NCI-H1092 treated with DMSO at 0.1 percent for 48 hours (cell line): ENCODE measurements at places on chromosomes 1 and 21.
A peak's percentile ranks its signal among the peaks of the same experiment; 100 is the strongest.

- peak; percentile 82 for DNase-seq
Measured at GRCh38 chr1:115138973-115139372, 49.7 kb upstream of the TSPAN2 start.

DNA sequence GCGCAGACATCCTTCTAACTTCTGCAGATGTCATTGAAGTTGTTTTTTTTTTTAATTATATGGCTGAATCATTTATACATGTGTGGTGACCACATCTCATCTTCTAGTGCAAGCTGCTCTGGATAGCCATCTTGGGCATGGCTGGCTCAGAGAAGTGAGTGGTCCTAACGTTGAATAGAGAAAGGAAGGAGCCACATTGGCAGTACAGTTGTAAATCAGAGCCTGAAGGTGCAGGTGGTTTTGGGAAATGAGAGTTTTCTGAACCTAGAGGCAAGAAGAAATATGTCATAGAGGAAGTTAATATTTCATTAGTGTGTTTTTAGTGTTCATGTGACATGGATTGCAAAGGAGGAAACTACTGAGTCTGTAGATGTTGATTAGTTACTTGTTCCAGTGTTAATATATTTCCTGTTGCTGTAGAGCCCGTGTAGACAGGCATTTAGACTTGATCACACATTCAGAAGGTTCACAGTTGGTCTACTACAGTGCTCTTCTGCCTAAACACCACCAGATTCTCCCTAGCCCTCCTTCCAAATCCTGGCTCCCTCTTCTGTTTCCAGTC, 163.7 kb downstream of the ROR1 start:
- DNase-seq: no peak

DNA sequence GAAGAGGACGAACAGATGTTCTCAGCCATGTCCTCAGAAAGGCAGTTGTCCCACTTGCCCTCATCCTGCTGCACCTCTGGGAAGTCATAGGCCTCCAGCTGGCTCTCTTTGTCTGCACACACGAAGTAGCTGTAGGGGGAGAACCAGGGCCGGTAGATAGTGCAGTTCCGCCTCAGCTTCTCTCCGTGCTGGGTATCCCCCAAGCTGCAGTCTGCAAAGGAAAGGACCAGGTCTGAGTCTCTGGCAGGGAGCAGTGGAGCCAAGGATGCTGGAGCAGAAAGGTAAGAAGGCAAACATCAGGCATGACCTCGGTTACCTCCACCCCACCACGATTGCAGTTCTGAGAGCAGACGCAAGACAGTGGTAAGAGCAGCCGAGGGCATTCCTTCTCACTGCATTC, 2.2 kb downstream of the SPATA46 start:
- DNase-seq: no peak

GRCh38 chr1:185453496-185454192, 136.6 kb upstream of the IVNS1ABP start:
- no peak for DNase-seq

GRCh38 chr1:57615956-57616355, 192.1 kb upstream of the DAB1 start:
- DNase-seq: no peak

DNA sequence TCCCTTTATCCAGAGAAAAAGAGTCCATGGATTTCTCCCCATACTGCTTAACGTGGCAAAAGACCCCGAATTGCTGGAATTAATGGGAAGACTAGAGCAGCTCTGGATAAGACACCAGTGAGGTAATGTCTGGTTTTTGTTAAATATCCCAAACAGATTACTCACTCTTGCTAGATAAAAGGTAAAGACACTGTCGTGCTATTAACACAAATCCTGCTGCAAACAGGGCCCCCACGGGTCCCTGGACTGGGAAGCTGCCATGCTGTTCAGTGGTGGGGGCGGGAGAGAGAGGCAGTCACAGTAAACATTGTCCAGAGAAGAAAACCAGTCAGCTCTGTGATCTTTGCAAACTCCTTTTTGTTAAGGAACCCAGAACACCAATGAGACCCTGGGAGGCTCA, 15.2 kb upstream of the SRP9 start:
- no peak for DNase-seq

DNA sequence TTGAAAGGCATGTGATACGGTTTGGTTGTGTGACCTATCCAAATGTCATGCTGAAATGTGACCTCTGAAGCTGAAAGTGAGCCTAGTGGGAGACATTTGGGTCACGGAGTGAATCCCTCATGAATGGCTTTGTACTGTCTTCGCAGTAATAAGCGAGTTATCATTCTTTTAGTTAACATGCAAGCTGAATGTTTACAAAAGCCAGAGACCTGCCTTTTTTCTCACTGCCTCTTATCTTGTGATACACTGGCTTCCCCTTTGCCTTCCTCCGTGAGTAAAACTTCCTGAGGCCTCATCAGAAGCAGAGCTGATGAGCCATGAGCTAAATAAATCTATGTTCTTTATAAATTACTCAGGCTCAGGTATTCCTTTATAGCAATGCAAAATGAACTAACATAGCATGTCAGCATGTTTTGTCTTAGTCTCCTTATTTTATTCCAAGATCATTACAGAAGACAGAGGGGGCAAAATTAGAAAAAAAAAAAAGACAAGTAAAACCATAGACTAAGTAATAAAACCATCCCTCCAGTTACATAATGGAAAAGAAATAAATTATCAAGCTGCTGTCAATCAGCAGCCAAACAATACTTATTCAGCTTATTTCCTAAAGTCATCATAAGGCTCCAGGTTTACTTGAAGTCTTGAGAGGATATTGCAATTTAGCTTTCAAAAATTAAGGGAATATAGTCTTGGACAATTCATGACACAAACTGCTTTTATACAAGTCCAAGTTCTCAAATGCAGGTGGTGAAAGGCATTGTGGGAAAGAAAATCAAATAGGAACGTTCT, 12.1 kb downstream of the RGS18 start:
- DNase-seq: no peak

DNA sequence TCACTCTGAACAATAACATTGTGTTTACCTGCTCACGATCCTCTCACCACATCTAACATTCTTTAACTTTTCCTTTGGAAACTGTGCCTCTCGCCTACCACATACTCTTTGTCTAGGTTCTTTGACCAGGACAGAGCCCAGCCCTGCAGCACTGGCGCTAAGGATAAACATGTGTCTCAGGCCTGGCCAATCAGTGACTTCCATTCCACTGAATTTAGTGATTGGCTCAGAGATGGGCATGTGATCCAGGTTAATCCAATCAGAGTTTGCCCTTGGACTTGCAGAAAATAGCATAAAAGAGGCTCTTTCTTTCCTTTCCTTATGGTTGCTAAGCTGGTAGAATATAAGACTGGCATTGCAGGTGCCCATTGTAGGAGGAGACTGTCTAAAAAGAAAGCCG, 605.7 kb downstream of the MATN1 start:
- no peak for DNase-seq

DNA sequence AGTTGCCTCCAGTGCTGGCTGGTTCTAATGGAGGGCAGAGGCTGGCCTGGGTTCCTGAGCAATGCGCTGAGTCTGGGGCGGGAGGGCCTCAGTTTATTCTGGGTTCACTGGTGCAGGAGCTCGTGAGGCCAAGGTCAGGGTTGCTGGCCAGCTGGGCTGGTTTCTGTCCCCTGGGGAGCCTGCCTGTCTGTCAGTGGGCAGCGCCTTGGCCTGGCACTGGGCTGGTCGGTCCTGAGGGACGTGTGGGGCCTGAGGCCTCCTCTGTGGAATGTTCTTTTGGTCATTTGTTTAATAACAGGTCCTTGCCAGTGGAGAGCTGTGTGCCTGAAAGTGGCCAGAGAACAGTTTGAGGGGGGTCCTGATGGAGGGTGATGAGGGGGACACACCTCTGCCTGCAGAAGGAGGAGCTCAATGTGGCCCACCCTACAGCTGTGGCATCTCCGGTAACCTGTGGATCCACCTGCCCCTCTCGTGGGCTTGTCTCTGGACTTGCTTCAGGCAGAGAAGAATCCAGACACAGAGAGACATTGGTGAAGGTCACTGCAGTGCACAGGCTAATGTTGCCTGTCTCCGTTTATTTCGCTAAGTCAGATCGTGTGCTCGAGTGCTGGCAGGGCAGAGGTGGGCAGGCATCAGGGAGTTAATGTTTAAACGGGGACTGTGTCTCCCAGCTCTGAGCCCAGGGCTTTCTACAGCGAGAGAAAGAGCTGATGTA, 34.6 kb downstream of the COQ8A start:
- DNase-seq: peak; percentile 69

DNA sequence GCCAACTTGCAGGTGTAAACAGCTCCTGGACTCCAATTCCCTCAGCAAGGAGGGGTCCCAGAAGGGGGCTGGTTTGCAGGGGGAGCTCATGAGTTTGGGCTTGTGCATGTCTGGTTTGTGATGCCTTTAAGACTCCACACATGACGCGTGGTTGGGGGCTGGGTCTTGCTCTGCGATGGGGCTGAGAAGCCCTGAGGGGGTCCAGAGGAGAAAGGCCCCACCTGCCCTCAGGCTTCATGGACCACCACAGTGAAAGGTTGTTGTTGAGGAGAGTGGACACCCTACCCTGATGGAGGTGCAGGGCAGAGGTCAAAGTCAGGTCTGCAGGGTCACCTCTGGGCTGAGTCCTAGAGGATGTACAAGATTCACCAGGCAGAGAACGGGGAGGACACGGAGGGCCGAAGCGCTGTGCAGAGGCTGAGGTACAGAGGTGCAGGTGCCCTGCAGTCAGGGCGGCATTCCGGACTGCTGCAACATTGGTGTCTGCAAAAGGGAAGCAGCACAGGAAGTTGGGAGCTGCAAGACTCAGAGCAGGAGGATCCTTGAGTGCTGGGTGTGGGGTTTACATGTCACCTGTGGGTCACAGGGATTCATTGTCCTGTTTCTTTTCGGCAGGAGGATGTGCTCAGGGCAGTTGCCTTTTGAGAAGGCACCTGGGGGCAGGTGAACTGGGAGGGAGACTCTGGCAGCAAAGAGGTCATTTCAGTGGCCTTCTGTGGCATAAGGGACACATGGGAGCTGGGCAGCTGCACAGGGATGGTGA, 399.4 kb downstream of the PTPRU start:
- no peak for DNase-seq

DNA sequence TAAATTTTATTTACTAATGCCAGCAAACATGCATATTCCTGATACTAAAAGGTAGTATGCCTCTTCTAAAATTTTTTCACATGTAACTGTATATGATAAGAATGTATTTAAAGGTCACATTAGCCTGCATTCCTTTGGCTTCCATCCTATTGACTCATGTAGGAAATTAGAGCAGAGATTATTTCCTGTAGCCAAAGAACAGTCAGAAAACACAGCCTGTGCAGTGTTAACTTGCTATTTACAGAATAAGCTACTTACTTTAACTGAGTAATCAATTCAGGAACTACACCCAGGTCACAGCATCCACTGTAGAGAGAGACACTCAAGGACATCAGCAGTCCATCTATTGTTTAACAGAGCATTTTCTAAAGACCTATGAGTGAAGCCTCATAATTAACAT, 154.5 kb upstream of the ADGRL4 start:
- no peak for DNase-seq

DNA sequence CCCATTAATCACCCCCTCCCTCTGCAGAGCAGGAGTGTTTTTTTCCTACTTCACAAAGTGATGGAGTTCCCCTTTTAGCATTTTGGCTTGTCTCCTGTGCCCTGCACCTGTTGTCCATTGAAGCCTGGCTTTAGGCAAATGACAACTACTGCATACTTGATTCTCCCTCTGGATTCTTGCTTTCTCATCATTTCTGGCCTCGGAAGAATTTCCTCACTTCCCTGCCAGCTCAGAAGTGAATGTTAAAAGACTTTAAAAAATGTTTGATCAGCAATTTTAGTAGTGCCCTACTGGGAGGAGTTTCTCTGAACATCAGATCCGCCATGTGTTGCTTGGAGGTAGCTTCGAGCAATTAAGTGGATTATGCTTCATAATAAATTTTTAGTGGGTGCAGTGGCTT, 28.1 kb downstream of the RCOR3 start:
- DNase-seq: no peak

DNA sequence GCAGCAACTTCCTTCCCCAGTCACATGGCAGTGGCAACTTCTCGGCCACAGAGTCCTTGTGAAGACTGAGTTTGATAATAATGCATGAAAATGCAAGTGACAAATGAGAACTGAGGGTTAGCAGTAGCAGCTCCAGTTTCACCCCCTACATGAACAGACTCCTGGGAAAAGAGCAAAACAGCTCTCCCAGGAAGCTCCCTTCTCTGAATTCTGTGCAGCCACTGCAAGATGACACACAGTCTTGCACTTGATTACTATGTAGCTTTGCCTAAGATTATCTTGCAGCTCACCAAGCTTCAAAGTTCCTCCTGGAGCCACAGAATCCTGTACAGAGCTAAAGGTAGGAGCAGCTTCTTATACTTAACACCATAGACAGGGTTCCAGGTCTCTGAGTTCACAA, 4.7 kb downstream of the PGBD5 start:
- no peak for DNase-seq

DNA sequence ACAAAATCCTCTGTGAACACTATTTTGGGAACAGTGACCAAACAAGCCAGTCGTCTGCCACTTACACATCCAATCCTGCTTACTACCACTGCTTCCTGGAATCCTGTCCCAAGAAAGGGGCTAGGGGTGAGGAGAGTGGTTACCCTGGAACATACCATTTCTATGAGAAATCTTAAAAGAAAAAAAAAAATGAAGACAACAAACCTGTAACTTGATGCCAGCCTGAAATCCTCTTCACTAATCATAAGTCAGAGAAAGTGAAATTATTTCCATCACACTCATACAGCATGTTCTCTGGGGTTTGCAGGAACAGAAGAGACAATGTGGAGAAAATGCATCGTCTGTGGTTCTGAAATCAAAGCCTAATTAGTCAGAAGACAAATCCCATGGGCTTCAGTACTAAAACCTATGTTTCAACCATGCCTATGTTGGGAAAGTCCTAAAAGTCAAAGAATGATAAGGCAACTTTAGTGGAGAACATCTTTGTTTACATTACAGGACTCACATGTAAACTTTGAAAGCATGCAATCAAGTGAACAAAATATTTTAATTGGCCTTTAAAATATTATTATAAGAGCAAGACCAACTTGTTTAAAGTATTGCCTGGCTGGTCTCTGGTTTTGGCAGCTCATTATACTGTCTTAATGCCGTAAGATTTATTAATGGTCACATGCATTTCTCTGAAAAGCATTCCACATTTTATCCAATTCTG, 220.7 kb downstream of the LTN1 start:
- no peak for DNase-seq

DNA sequence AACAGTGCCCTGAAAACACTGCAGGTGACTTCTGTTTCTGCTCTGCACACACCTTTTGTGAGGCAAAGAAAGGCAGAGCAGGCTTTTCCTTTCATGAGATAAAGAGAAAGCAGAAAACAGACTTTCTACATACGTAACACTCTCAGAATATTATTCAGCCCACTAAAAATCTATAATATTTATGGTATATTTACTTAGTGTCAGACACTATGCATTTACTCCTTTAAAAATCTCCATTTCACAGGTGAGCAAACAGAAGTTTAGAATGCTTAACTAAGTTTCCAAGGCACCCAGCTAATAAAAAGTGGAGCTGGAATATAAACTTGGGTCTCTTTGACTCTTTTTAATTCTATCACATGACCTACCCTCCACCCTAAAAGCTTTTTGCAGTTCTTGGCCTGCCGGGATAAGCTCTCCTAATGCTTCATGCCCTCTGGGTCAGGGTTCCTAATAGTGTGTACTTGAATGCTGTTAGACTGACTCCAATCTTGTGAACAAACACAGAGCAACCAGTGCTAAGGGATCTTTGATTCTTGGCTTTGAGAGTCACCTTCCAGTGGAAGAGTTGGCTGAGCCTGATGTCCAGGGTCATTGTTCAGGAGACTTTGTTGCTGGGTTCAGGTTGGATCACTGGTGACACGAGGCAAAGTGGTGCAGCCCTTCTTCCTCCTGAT, 27.2 kb downstream of the PROK1 start:
- DNase-seq: no peak

GRCh38 chr1:241203817-241204216, 153.2 kb downstream of the RGS7 start:
- DNase-seq: no peak
